Pulmonary artery endothelial cell (primary cell): ENCODE measurements at places on chromosomes 11 and 22. TPM values are rescaled to one million over a fixed set of nuclear protein-coding genes. Genes with fewer than 3 reads are reported as not detected.

WNT7B gene
- total RNA-seq, result not detected in 2 replicates

SPI1 gene
- not detected in 2 replicates for total RNA-seq

DNA sequence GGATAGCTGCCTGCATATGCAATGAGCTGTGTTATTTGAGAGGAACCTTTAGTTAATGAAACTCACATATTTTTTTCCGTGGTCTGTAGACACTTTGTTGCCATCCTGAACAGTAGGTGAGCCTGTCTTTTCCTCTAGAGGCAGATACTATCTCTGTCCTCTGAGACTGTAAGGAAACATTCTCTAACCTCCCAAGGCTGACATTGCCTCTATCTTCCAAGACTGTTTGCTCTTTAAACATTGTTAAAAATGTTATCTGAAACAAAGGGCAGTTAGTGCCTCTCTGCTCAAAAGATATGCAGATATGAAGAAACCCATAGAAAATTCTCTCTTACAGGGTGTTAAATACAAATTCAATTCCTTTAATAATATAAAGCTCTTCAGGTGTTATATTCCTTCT is 963.8 kb upstream of the CNTN5 start:
- no peak for DNase-seq

- no peak for DNase-seq
Observed at GRCh38 chr11:79488286-79488685, 47.5 kb upstream of the TENM4 start.

DNA sequence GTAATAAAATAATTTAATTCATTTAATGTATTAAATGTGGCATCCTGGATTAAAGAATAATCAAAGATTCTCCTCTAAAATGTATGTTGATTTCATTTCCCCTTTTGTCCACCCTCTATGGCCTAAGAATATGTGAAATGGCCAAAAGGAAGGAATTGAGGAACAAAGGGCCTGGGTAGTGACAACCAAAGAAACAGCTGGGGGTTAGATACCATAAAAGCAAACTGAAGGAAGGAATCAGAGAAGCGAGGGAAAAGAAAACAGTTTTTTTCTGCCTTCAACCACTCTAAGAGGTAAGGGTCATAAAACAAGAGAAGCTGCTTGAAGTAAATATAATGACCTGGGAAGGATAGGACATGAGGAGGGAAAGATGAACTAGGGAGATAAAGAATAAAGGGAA is 139.3 kb downstream of the FAM76B start:
- no peak for DNase-seq
